ENCODE measurements at places on chromosomes 4 and X. TPM values are rescaled to one million over a fixed set of nuclear protein-coding genes. Genes with fewer than 3 reads are reported as not detected.

DNA sequence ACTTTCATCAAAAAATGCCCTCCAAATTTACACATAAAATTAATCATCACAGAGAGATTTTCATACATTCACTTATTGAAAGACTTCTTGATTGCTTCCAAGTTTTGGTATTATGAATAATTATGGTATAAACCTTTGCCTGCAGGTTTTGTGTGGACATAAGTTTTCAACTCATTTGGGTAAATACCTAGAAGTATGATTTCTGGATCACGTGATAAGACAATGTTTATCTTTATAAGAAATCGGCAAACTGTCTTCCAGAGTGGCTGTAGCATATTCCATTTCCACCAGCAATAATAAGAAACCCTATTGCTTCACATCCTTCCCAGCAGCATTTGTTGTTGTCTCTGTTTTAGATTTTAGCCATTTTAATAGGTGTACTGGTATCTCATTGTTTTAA, 1507.0 kb upstream of the IGFBP7 start:
- no peak for DNase-seq

- DNase-seq, result no peak
Observed at GRCh38 chr4:134243742-134244713, 42.4 kb upstream of the PABPC4L start.

- no peak for DNase-seq
Observed at GRCh38 chr4:7159923-7160322, 32.4 kb upstream of the SORCS2 start.

DNA sequence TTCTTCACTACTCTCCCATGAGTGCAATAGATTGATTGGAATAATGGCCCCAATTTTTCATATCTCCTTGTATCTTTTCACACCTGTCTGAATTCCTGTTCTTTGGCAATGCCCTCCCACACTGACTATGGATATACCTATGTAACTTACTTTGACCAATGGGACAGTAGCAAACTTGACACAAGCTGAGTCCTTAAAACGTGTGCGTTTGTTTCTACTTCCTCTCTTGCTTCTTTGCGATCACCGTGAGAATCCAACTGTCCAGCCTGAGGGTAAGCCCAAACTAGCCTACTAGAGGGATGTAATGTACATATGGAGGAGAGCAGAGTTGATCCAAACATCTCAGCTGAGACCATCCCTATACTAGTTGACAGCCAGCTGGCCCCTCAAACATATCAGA, 19.3 kb downstream of the TEC start:
- no peak for DNase-seq

- DNase-seq, result no peak
Observed at GRCh38 chr4:127036296-127036695, 596.5 kb upstream of the INTU start.

- no peak for DNase-seq
Observed at GRCh38 chr4:108891896-108892590, 129.2 kb upstream of the ETNPPL start.

DNA sequence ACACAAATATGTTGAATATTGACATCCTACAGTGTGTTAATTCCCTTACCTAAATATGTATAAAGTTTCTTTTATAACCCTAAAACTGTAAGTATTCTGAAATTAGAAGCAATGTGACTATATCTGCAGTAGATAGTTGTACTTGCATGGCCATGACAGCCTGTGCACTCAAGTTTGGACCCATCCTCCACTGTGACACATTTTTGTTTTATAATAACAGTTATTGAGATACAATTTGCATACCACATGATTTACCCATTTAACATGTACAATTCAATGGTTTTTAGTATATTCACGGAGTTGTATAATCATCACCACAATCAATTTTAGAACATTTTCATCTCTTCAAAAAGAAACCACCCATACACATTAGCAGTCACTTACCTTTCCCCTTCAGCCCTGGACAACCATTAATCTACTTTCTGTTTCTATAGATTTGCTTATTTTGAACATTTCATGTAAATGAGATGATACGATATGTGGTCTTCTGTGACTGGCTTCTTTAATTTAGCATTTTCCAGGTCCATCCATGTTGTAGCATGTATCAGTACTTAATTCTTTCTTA, 29.6 kb downstream of the HERC3 start:
- no peak for DNase-seq

DNA sequence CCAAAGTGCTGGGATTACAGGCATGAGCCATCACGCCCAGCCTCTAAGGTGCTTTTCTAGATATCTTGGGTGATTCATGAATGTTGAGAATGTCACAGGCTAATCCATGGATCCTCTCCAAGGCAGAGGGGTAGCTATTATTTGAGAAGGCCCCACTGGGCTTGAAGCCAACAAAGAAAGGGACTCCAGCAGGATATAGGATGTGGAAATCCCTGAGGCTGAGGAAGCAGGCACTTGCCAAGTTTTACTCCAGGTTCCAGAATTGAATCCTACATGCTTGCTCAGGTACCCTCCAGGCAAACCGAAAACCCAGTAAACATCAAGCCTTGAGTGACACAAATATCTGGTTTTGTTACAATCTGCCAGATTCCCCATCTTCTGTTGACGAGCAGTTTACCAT, 15.8 kb downstream of the NLGN3 start:
- no peak for DNase-seq

- peak; percentile 40 for DNase-seq
Observed at GRCh38 chrX:20056704-20057103, 60.0 kb downstream of the MAP7D2 start.

DNA sequence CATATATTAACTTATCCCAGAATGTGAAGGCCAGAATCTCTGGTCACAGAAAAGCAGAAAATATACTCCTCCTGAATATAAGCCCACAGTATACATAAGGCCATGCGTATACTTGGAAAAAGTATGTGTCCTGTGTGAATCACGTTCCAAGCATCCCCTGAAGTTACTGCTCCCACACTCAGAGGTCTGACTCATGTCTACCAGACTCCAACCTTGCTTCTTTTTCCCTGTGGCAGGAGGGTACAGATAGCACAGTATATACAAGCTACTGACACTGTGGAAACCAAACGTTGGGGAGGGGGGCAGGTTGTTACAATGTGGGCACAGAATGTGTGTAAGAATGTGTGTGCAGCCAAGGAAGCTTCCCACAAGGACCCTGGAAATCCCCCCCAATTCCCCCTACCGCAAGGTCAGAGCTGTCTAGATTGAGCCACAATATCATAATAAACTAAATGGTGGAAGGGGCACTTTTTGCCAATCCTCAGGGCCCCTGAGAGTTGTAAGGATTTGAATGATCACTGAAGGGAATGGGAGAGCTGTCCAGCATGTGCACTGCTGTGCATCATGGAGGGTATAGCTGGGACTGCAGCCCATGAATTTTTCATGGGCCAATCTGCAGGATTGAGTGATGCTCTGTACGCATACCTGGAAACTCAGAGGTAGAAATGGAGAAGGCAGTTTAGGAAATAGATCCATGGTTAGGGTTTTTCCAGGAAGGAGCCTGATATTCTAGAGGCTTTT, 7.4 kb upstream of the RELL1 start:
- no peak for DNase-seq

DNA sequence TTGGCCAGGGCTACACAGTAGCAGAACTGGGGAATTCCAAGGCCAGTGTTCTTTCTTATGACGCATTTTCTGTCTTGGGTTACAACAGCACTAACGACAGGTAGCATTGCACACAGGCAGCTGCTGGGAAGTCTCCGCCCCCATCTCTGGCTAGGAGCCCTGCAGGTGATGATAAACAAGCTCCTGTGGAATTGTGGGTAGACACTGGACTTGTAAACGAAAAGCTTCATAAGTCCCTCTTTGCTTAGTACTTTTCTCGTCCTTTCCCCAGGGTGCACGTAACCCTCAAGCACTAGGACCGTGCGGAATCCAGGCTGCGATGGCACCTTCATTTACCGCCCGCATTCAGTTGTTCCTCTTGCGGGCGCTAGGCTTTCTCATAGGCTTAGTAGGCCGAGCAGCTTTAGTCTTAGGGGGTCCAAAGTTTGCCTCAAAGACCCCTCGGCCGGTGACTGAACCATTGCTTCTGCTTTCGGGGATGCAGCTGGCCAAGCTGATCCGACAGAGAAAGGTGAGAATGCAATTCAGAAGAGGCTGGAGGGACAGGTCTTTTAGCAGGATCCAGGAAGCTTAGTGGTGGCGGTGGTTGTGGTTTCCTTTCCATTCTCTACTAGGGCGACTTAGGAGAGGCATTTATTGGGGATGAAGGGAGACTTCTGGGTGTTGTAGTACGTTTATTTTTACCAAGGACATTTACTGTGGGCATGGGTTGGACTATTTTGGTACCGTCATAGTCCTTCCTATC, at the start of gene FAAH2:
TSS of gene FAAH2 (plus strand) at position 200 of the 745 bp plus-strand sequence. CDS start at position 320, 120 bp downstream.
- peak; percentile 73 for DNase-seq

GRCh38 chrX:19907794-19908193, 20.4 kb upstream of the SH3KBP1 start:
- no peak for DNase-seq

- peak; percentile 47 for DNase-seq
Observed at GRCh38 chr4:107654694-107655093, 65.3 kb downstream of the PAPSS1 start.

- no peak for DNase-seq
Observed at GRCh38 chrX:20712811-20713210, 446.1 kb upstream of the RPS6KA3 start.

- peak; percentile 63 for DNase-seq
Observed at GRCh38 chr4:170089274-170089667, 485 bp downstream of the AADAT start.

DNA sequence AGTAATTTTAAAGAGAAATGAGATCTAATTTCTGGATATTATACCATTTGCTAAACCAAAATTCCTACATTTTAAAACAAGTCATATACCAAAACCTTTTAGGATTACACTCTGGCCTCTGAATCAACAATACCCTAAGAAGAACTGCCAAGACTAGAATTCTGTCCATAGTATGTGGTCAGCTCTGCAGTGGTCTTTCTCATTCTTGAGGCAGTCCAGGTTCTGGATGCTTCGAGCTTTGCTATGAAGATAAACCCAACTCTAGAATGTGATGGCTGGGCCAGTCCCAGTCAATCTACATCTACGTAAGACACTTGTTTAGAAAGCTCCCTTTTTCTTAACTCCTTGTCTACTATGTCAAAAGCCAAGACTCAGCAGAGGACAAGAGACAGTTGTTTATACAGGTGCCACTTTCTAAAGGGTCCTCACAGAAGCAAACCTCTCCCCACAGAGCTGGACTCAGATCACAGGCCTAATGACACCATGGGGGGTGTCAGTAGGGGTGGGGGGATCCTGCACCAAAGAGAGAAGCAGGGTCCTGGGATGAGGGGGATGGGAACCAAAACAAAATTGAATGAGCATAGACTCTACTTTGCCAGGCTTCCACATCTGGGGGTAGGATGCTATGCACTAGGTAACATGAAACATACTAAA, 63.2 kb downstream of the SH3RF1 start:
- DNase-seq, result peak; percentile 65

DNA sequence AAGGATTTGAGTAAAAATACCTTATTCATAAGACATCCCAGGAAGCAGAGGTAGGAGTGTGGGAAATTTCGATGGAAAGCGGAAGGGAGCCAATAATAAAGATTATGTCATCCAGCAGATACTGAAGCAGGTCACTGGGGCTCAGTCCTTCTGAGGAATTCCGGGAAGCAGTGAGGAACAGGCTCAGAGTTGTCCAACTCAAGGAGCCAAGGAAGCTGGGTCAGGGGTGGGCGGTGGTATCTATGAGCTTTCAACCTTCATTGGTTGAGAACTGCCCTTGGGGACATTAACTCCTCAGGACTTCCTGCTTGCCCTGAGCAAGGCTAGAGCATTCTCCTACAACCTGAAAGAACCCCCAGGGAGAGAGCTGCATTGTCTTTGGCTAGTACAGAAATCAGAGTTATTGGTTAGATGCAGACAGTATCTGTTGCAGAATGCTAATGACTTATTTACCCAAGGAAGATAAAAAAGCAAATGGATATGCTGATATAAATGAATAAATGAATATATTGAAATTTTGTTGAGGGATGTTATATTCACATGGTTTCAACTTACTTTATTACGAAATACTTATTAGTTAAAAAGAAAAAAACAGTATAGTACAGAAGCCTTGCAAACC, 68.2 kb downstream of the DMP1 start:
- no peak for DNase-seq

DNA sequence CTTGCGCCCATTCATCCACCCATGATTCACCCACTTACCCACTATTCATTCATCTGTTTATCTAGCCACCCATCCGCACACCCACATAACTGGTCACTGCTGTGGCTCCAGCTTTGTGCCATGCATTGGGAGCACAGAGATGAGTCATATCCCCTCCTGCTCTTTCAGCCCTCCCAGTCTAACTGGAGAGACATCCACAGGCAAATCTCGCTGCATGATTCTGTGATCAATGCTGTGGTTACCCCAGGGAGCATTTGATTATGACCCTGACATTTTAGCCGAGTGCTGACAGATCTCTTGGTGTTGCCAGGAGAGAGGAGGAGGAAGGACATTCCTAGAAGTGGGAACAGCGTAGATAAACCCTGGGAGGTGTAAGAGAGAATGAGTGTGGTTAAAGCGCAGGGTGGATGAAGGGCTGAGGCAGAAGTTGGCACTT, 10.4 kb upstream of the PORCN start:
- DNase-seq, result no peak

DNA sequence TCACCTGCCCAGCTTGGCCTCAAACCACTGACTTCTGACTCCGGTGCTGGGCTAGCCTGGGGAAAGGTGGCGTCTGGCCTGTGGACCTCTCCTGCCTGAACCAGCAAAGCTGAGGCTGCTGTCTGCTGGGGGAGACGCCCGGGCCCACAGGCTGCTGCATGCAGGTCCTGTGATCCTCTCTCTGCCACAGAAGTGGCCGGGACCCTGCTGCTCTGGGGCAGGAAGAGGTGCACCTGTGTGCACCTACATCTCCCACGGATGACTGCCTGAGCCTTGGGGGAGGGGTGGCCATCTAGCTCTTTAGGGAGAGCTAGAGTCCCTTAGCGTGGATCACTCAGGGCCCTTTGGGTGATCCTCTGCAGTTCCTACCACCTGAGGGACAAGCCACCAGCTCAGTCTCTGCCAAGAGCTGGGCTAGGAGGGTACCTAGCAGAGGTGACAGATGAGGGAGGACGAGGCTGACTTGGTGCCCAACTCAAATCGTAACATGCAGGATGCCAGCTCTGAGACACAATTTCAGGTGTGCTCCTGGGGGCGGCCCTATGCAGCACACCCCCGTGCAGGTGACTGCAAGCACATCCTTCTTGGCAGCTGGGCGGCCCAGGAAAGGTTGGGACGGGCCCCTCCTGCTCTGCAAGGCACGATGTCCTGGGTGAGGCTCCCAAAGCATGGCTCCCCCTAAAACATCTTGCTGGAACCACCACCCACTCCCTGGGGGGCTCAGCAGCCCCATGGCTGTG, 22.5 kb downstream of the LETM1 start:
- DNase-seq, result no peak

GRCh38 chrX:18045436-18045835, 175.2 kb downstream of the BEND2 start:
- DNase-seq, result peak; percentile 2

- peak; percentile 55 for DNase-seq
Observed at GRCh38 chr4:176340871-176341685, 21.3 kb downstream of the SPCS3 start.

GRCh38 chrX:136588036-136588435, 56.0 kb downstream of the VGLL1 start:
- no peak for DNase-seq

- peak; percentile 92 for DNase-seq
Observed at GRCh38 chr4:113292371-113293042, 243.1 kb downstream of the ANK2 start.

The DAPP1 gene
- not detected for total RNA-seq

The SLC34A2 gene
- 0.12 TPM for total RNA-seq

The RPS6KA6 gene
- 20.0 TPM for total RNA-seq

The MAMLD1 gene
- 0.25 TPM for total RNA-seq

The SPANXA1 gene
- total RNA-seq, result not detected

The RBBP7 gene
- total RNA-seq, result 425 TPM

The ADH7 gene
- total RNA-seq, result not detected

The STOX2 gene
- 13.3 TPM for total RNA-seq

The SFRP2 gene
- total RNA-seq, result 86.1 TPM

The MGAT4D gene
- not detected for total RNA-seq

All from neural progenitor cell (in vitro differentiated cells).